ENCODE measurements at places on chromosomes 2 and 18. TPM values are rescaled to one million over a fixed set of nuclear protein-coding genes. Genes with fewer than 3 reads are reported as not detected.

- H3K27me3 ChIP-seq = no peaks in the 10 kb centered on the region
- no peak overlapping the region for H3K27ac ChIP-seq
- no peaks in the 10 kb centered on the region for H3K36me3 ChIP-seq
- no peak overlapping the region for H3K4me3 ChIP-seq
- no peaks in the 10 kb centered on the region for H3K4me1 ChIP-seq
Measured at GRCh38 chr2:217953531-217953932, 49.3 kb downstream of the TNS1 start.

DNA sequence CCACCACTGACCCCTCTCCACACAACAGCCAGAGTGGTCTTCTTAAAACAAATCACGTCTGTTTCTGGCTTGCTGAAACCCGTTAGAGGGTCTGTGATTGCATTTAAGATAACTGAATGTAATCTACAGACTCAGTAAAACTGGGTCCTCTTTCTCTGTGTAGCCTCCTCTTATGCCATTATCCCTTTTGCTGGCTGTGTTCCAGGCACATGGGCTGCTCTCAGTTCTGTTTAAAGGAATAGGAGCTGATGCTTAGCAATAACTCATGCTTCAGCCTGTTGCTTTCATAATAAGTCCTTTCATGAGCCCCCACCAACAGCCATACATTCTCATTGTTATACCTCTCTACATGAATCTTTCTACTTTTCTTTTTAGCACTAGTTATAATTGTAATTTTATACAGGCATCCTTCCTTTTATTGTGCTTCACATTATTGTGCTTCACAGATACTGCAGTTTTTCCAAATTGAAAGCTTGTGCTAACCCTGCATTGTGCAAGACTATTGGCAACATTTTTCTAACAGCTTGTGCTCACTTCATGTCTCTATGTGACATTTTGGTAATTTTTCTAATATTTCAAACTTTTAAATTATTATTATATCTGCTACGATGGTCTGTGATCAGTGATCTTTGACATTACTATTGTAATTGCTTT is 782.6 kb downstream of the MBD2 start:
- no peaks in the 10 kb centered on the region for H3K27me3 ChIP-seq
- no peak overlapping the region for H3K4me3 ChIP-seq
- H3K4me1 ChIP-seq = no peaks in the 10 kb centered on the region
- no peak for DNase-seq
- no peak overlapping the region for H3K27ac ChIP-seq
- no peaks in the 10 kb centered on the region for H3K36me3 ChIP-seq

DNA sequence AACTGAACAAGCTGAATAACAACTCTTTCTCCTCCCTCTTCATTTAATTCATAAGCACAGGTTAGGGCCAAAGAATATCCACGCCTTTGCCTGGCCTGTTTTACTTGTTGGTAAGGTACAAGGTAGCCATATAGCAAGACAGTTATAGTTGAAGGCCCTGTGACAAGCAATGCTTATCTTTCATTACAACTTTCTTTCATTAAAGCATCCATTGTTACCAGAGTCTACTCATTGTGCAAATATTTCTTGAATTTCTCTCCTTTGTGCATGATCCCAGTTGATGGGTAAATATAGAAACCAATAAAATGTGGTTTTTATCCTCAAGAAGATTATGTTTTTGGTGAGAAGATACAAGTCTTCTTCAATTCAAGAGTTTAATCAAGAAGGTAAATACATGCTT is 140.2 kb downstream of the UBE2E3 start:
- no peaks in the 10 kb centered on the region for H3K36me3 ChIP-seq
- DNase-seq = no peak
- no peak overlapping the region for H3K27ac ChIP-seq
- no peak overlapping the region for H3K4me3 ChIP-seq
- H3K27me3 ChIP-seq = no peaks in the 10 kb centered on the region
- H3K4me1 ChIP-seq = peaks cover 22% of the 10 kb centered on the region

- no peaks in the 10 kb centered on the region for H3K36me3 ChIP-seq
- peak overlapping the region; percentile 56 for H3K27ac ChIP-seq
- no peak for DNase-seq
- peak overlapping the region; percentile 97 for H3K4me3 ChIP-seq
- H3K27me3 ChIP-seq = no peaks in the 10 kb centered on the region
Measured at GRCh38 chr2:224584111-224584784, 915 bp downstream of the CUL3 start.

- H3K36me3 ChIP-seq = no peaks in the 10 kb centered on the region
- no peak overlapping the region for H3K4me3 ChIP-seq
- no peak overlapping the region for H3K27ac ChIP-seq
- H3K27me3 ChIP-seq = no peaks in the 10 kb centered on the region
- no peaks in the 10 kb centered on the region for H3K4me1 ChIP-seq
Measured at GRCh38 chr2:17583166-17583565, 42.7 kb downstream of the VSNL1 start.

DNA sequence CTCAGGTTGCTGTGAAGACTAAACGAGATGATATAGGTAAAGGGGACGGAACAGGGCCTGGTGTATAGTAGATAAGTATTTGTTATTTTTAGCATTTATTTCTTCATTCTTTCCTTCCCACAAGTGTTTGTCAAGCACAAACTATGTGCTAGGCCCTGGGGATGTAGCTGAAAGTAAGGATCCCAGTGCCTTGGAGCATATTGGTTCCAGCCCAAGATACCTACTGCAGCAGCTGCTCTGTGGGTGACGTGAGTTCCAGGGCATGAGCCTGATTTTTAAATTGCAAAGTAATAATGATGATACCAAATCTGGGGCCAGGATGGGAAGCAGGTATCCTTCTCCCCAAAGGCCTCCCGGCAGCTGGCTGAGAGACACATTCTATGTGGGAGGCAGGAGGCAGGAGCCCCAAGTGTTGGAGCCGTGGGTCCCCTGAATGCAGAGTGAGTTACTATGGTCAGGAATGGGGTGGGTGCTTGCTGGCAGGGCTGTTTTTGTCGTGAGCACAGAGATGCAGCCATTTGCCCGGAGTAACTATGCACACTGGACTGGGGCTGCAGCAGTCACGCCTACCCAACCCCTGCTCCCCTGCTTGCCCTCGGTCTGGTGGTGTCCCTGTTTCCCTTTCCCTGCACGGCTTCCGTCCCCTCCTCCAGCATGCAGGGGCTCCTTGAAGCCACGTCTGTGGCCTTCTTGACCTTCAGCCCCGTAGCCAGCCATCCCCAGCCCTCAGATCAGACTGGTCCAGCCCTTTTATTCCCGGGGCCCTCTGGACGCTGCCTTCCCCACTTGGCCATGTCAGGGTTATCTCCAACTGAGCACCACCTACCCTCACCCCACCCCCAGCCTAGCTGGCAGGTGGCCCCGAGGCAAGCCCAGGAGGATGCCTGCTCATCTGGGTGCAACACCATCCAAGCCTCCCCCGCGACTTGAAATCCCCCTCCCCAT is 52.4 kb downstream of the INHBB start:
- no peak overlapping the region for H3K4me3 ChIP-seq
- no peak for DNase-seq
- H3K27me3 ChIP-seq = no peaks in the 10 kb centered on the region
- H3K4me1 ChIP-seq = no peaks in the 10 kb centered on the region
- no peak overlapping the region for H3K27ac ChIP-seq

DNA sequence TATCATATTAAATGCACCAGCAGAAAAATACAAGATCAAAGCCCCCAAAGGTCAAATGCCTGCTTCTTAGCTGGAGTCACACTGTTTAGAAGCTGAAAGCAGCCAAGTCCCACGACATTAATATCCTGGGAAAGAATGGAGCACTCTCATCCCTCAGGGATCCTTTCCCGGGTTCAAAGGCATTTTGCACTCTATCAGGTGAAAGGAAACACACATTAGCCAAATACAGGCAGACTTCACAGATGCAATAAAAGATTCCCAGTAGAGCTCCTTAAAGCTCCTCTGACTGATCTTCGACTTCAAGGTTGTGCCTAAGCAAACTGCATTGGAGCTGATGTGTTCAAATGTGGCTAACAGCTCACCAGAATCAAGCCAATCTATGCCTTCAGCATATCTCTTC is 158.4 kb downstream of the RNF152 start:
- H3K36me3 ChIP-seq = no peaks in the 10 kb centered on the region
- DNase-seq = no peak
- H3K4me1 ChIP-seq = no peaks in the 10 kb centered on the region
- H3K4me3 ChIP-seq = no peak overlapping the region
- H3K27me3 ChIP-seq = no peaks in the 10 kb centered on the region

DNA sequence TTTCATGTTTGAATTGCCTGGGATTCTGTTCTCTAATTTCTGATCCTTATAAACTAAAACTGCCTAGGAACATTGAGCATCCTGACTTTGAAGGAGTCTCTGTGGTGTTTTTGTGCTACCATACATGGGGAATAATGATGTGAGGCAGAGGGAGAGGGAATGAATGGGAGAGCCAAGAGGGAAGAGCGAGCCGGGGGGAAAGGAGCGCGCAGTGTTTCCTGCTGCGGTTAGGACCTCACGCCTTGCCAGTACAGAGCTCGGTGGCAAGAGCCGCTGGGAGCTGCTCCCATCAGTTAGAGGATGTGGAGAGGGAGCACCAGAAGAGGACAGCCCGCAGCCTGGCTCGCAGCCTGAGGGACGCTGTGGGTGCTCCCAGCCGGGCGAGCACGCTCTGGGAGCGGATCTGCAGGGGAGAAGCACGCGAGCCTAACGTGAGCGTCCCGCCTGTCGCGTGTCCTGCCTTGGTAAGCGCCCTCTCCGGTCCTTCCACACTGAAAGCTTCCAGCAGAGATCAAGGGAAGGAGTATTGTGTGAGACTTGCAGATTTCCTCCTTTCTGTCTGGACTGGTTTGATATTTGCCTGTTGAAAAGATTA is 114.7 kb downstream of the FAM210A start:
- peak overlapping the region; percentile 70 for H3K4me3 ChIP-seq
- DNase-seq = no peak
- peaks cover 85% of the 10 kb centered on the region for H3K4me1 ChIP-seq
- no peaks in the 10 kb centered on the region for H3K36me3 ChIP-seq
- peak overlapping the region; percentile 60 for H3K27ac ChIP-seq
- H3K27me3 ChIP-seq = no peaks in the 10 kb centered on the region

- no peaks in the 10 kb centered on the region for H3K4me1 ChIP-seq
- DNase-seq = no peak
- H3K4me3 ChIP-seq = no peak overlapping the region
- no peak overlapping the region for H3K27ac ChIP-seq
- no peaks in the 10 kb centered on the region for H3K27me3 ChIP-seq
Measured at GRCh38 chr2:41930807-41931566, 116.8 kb upstream of the PKDCC start.

The RAD51AP2 gene
- not detected for total RNA-seq

- H3K36me3 ChIP-seq = no peaks in the 10 kb centered on the region
- H3K4me3 ChIP-seq = no peak overlapping the region
- no peak for DNase-seq
Measured at GRCh38 chr18:36372903-36373311, 75.4 kb downstream of the FHOD3 start.

The CCDC178 gene
- total RNA-seq = not detected

The FER1L5 gene
- total RNA-seq = not detected

GRCh38 chr2:24972315-24972961 is 683 bp upstream of the DNAJC27 start:
- H3K27me3 ChIP-seq = no peaks in the 10 kb centered on the region
- peak; percentile 63 for DNase-seq
- peak overlapping the region; percentile 92 for H3K4me3 ChIP-seq

DNA sequence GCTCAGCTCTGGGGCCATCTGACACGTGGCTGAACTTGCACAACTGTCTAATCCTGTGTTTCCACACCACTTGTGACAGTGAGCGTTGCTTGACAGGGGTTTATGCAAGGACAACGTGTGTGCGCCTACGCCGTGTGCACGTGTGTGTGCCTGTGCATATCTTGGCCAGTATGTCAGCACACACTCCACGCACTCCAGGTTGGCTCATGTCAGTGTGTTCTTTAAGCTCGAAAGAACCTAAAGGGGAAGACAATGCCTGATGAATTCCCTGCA is 85.6 kb upstream of the SALL3 start:
- H3K27me3 ChIP-seq = no peaks in the 10 kb centered on the region
- H3K27ac ChIP-seq = no peak overlapping the region
- no peaks in the 10 kb centered on the region for H3K36me3 ChIP-seq
- DNase-seq = no peak

The NYAP2 gene
- 0.20 TPM for total RNA-seq

DNA sequence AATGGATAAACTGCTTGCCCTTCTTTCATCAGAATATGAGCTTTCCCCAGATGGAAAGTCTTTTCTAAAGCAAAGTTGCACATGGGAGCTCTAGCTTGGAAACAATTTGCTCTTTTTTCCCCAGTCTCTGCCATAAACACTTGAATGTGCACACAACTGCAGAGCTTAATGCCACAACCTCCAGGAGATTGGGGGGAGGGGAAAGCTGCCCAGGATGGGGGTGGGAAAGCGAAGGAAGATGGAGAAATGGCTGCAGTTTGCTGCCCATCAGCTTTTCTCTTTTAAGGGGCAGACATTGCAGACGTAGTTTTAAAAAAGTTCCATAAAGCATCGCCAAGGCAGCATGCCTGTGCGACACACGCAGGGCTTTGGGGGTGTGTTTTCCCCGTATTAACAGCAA is 1.5 kb downstream of the ACKR3 start:
- no peak overlapping the region for H3K27ac ChIP-seq
- H3K4me3 ChIP-seq = no peak overlapping the region
- DNase-seq = no peak
- H3K4me1 ChIP-seq = peaks cover 26% of the 10 kb centered on the region
- peaks cover 4% of the 10 kb centered on the region for H3K36me3 ChIP-seq

DNA sequence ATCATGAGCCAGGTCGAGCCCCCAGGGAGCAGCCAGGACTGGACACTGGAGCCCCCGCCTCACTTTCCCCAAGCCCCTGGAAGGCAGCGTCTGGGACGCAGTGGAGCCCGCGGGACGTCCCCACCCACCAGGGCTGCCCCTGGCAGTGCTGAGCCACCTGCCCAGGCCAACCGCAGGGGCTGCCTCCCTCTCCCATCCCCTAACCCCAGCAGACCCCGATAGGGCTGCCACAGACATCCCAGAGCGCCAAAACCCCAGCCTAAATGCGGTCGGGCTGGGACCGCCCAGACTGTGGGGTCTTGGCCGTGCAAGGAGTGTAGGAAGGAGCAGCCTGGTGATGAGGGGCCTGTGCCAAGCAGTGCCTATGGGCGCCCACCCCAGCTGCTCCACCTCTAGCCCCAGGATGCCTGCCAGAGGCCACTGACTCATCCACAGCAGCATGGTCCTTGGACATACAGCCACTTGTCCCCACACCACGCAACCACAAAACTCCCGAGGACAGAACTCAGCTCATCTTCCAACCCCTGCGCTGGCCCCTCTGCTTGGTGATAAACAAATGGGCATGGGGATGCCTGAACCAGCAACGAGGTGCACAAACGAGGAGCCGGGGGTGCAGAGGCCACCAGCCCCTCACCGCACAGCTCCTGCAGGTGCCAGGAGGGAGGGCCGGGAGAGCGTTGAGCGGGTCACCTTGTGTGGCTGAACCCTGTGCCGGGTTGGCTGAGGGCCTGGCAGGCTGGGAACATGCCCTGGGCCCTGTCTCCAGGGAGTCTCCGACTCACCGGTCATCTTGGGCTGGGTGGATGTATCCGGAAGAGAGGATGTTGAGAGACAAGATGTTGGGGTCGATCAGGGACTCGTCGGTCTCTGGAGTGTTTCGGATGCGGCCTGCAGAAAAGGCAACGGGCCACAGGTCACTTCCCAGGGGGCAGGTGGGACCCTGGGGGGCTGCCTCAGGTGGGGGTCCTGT is 44.9 kb downstream of the AQP12A start:
- H3K36me3 ChIP-seq = no peaks in the 10 kb centered on the region
- no peak overlapping the region for H3K27ac ChIP-seq
- H3K4me3 ChIP-seq = no peak overlapping the region
- DNase-seq = no peak
- H3K4me1 ChIP-seq = no peaks in the 10 kb centered on the region

GRCh38 chr2:41622301-41622700 is 425.5 kb upstream of the PKDCC start:
- no peak overlapping the region for H3K27ac ChIP-seq
- H3K36me3 ChIP-seq = no peaks in the 10 kb centered on the region
- H3K4me1 ChIP-seq = no peaks in the 10 kb centered on the region
- DNase-seq = no peak
- no peaks in the 10 kb centered on the region for H3K27me3 ChIP-seq
- H3K4me3 ChIP-seq = no peak overlapping the region
